ENCODE measurements at places on chromosomes 1 and 21. TPM values are rescaled to one million over a fixed set of nuclear protein-coding genes. Genes with fewer than 3 reads are reported as not detected.

GRCh38 chr1:94463765-94464330 lies 45.7 kb downstream of the ABCD3 start:
- peak; percentile 5 for DNase-seq

DNA sequence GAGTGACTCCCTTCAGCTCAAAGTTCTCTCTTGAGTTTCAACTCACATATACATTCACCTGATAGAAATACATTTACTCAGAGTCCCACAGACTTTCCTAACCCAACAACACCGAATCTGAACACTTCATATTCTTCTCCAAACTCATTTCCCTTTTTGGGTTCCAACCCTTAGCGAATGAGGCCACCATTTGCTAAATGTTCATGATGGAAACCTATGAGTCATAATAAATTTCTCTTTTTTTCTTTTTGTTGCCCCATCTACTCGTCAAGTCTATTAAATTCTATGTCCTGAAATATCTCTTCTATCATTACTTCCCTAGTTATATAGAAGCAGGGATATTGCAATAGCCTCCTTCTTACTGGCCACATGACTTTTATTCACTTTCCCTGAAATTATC lies 100.1 kb downstream of the HLX start:
- DNase-seq, result no peak

DNA sequence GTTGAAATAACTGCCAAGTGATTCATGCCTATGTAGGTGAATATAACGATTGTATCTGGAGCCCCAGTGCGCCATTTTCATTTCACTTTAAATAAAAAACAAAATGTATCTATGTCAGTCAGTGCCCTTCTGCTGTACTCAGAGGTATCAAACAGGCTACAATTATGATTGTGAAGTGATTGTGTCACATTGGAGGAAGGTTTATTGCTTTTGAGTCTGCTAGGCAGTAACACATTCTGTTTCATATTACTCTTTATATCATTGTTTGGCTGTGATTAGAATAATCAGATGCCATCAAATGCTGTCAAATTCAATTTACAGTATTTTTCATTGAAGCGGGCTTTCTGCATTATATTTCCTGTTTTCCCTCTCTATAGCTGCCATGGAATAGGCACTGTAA lies 171.9 kb downstream of the KCTD3 start:
- DNase-seq, result no peak

DNA sequence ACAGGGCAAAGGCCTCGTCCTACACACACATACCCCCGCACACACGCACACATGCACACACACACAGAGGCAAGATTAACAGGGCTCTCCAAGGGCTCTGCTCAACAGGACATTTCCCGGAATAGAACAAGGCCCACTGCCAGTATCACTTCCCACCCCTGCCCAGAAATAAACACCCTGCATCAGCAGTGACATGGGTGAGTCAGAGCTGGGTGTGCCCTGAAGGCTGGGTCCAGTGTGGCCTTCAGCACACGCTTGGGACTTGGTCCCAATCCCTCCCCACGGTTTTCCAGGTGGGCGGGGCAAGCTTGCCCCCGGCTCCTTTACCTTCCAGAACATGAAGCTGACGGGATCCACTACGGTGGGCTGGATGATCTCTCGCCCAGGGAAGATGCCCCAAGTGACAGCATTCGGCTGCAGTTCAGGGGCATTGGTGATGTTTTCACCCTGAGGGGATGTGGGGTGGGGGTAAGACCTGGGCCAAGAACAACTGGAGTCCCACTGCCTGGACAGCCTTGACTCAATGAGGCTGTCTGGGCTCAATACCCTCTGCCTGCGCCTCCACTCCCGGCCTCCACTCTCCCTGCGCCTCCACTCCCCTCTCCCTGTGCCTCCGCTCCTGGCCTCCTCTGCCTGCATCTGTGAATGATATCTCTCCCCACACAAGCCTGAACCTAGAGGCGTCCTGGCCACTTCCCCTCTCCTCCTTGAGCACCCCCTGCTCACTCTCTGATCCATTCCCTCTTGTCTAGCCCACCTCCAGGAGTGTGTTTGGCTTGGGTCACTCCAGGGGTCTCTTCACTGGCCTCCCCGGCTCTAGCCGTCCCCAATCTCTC lies 14.7 kb downstream of the MTHFR start:
- DNase-seq, result no peak

MX1 gene
- 365 TPM for total RNA-seq

DNA sequence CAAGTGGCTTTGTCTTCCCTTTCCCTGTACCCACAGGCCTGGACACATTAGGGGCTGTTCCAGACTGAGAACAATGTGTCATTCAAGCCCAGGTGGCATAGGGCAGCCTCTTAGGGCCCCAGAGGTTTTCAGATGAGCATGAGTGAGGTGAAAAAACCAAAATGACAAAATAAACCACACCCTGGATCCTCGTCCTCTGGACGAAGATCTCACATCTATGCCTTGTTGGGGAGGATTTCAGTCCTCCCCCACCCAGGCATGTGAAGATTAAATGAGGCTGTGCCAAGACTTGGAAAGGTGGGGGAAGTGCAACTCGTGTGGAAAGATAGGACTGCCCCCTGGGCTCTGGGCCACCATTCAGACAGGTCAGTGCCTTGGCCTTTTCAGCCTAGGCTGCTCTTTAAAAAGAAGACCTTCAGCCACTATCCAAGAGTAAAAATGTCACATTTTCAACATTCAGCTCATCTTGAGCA lies 32.8 kb upstream of the IL19 start:
- DNase-seq, result no peak

REN gene
- total RNA-seq, result not detected

DNA sequence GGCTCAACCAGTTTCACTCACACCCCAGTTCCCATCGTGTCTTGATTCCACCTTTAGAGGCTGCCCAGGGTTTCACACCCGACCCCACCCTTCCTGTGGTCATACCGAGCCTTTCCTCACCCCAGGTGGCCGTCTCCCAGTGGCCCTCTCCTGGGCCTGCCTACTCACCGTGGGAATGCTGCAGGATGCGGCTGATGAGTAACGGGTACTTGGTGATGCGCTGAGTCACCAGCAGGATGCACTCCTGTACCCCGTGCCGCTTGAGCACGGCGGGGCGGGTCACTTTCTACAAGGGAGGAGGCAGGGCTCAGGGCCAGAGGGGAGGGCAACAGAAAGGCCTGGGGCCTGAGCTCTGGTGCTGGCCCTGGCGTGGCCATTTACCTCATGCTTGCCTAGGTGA lies 16.4 kb downstream of the ARHGEF2 start:
- DNase-seq, result no peak

IFI44L gene
- total RNA-seq, result 8.4 TPM

FYB2 gene
- not detected for total RNA-seq

DNA sequence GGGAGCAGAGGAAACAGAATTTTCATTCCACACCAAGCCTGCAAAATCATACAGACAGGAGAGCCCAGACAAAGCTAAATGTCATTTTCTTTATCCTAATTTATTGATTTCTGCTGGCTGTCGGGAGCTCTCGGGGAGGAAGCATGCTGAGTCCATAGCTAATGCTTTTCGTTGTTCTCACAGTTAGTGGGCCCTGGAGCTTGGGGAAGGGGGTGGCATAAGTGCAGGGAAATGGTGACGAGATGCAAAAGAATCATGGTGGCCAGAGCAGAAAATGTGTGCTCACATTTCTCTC lies 202.4 kb downstream of the TOMM20 start:
- no peak for DNase-seq

DNA sequence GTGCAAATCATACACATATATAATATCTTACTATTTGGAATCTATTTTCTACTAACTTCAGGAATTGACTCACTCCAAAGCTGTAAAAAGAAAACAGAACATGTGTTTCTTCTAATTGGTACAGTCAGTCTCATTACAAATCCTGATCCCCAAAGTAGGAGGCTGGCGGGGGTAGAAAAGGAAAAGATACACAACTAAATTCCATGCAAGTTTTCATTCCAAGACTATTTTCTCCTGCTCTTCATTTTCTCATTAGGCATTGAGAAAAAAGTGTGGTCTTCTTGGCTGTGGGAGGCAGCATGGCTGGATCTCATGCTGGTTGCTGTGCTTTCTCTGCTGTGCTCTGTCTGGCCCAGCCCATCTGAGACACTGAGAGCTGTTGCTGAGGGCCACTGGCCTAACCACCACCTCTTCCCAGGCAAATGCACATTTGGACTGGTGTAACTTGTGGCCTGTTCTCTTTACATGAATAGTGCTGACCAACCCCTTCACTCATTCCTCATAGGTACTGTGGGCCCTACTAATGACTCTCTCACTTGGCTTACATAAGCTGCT lies 1107.5 kb upstream of the B3GALT2 start:
- no peak for DNase-seq

DNA sequence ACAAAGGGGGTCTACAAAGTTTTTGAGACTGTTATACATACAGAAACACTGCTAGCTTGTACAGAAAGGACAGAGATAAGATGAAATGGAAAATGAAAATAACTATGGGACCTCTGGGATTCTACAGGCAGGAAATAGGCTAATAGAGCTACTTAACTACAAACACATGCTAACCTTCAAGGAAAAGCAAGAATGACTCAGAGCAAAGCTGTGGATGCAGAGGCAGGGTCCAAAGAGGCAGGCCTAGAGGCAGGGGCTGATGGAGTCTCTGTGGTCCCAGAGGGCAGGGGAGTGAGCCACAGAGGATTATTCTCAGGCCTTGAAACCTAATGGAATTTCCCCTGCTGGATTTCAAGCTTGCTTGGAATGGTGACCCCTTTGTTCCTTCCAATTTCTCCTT lies 18.7 kb upstream of the GOLT1A start:
- no peak for DNase-seq
